Activated T-helper 1 cell treated with anti-CD3 and anti-CD28 coated beads, Interleukin-12 subunit alpha, Interleukin-12 subunit beta, Interleukin-2, Interleukin-4 antibody, amounts not matched to agents 30 ng/mL and 10 ng/mL and 1 ng/mL, durations not matched to agents 14 hours and 24 hours and 36 hours (primary cell): ENCODE measurements at places on chromosomes 3 and 15. TPM values are rescaled to one million over a fixed set of nuclear protein-coding genes. Genes with fewer than 3 reads are reported as not detected.

The GMPPB gene
- 49.1 and 49.2 TPM in 2 replicates for total RNA-seq

The SEMA3F gene
- total RNA-seq: 0.21 and 0.42 TPM in 2 replicates

The EIF1B gene
- total RNA-seq: 49.1 and 49.6 TPM in 2 replicates

The GP9 gene
- not detected in 2 replicates for total RNA-seq

The RHOV gene
- total RNA-seq: 1.3 and 1.6 TPM in 2 replicates

The FES gene
- total RNA-seq: 45.4 and 57.1 TPM in 2 replicates

The ALAS1 gene
- total RNA-seq: 105 and 110 TPM in 2 replicates

GRCh38 chr15:66503780-66504562 lies 684 bp downstream of the RPL4 start:
- DNase-seq: no peak

GRCh38 chr3:37906734-37907282 lies 45.1 kb downstream of the CTDSPL start:
- DNase-seq: no peak

GRCh38 chr15:84721371-84721770 lies 5.4 kb upstream of the SEC11A start:
- no peak for DNase-seq

DNA sequence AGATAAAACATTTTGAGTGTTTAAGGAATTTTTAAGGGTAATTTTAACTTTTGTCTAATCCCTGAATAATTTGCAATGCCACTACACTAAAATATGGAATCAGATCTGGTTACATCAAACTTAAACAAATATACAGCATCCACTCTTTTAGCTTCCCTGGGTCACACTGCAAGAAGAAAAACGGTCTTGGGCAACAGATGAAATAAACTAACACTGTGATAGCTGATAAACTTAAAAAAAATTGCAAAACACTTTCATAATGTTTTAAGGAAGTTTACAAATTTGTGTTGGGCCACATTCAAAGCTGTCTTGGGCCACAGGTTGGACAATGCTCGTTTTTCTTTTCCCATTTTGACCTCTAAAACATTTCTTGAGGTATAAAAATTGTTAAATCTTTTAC lies 34.3 kb downstream of the CCDC66 start:
- DNase-seq: no peak

- no peak for DNase-seq
These were observed 89.7 kb upstream of the GRM7 start for GRCh38 chr3:6771171-6771570.

- no peak for DNase-seq
These were observed 100.2 kb downstream of the C3orf70 start for GRCh38 chr3:185052631-185053030.

- no peak for DNase-seq
These were observed 214.3 kb downstream of the MCTP2 start for GRCh38 chr15:94445566-94446160.

DNA sequence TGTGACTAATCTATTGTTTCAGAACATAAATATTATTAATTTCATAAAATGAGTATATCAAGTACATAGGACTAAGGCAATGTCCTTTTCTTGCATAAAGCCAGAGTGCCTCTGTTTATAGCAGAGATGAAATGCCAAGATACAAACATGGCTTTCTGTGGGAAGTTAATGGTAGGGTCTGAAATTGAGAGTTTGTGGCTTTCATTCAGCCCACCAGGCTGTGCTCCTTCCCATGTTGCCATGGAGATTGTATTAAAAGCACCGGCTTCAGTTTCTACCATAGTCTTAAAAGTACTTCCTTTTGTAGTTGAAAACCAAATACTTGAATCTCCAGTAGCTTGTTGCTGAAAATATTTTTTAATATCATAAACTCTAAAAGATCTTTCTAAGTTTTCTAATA lies 114.0 kb downstream of the LRRC28 start:
- no peak for DNase-seq

DNA sequence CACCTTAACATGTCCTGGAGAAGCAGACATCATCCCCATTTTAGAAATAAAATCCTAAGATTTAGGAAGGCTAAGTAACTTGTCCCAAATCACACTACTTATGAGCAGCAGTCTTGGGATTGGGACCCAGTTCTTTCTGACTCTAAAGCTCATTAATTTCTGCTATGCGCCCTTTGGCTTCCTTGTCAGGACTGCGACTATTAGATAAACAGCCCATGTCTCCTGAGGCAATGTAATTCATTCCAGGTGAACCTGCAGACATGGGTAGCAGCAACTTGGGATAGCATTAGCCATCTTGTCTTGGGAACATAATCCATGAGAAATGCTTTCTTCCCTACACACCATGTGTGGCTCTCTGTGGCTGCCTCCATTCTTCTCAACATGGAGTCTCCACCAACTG lies 32.3 kb upstream of the FBN1 start:
- no peak for DNase-seq

- DNase-seq: no peak
These were observed 42.8 kb upstream of the SMAD3 start for GRCh38 chr15:67022587-67023105.

DNA sequence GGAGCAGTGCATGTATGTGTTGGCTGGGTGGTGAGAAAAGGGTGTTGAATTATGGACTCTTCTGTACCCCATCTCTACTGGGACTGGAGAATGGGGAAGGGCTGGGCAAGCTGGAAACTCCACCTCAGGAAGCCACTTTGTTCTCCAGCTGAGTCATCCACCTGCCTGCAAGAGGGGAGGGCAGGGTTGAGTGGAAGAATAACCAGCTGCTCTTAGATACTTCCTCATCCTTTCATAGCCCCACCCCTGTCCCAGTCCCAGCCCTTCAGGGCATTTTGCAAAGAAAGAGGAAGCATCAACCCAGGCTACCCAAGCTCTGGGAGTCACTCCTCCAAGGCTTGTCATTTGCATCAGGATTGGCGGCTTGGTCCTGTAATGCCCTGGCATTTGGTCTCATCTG lies 33.1 kb downstream of the RAB11A start:
- DNase-seq: no peak

GRCh38 chr3:101938262-101938847 lies 89.0 kb downstream of the NFKBIZ start:
- DNase-seq: no peak

DNA sequence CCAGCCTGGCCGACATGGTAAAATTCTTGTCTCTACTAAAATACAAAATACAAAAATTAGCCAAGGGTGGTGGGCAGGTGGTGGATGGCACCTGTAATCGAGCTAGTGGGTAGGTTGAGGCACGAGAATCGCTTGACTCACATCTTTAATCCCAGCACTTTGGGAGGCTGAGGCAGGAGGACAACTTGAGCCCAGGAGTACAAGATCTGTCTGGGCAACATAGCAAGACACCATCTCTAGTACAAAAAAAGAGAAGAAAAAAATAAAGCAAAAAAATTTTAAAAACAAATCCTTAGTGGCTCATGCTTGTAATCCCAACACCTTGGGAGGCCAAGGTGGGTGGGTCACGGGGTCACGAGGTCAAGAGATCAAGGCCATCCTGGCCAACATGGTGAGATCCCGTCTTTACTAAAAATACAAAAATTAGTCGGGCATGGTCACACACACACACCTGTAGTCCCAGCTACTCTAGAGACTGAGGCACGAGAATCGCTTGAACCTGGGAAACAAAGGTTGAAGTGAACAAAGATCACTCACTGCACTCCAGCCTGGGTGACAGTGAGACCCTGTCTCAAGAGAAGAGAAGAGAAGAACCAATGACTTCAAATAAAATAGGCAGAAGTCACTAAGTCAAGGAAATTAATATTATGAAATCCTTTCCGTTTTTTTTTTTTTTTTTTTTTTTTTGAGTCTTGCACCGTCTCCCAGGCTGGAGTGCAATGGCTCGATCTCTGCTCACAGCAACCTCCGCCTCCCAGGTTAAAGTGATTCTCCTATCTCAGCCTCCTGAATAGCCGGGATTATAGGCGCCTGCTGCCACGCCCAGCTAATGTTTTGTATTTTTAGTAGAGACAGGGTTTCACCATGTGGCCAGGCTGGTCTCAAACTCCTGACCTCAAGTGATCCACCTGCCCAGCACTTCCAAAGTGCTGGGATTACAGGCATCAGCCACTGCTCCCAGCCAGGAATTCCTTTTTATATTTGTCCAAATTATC lies 4.9 kb downstream of the RHOA start:
- no peak for DNase-seq

DNA sequence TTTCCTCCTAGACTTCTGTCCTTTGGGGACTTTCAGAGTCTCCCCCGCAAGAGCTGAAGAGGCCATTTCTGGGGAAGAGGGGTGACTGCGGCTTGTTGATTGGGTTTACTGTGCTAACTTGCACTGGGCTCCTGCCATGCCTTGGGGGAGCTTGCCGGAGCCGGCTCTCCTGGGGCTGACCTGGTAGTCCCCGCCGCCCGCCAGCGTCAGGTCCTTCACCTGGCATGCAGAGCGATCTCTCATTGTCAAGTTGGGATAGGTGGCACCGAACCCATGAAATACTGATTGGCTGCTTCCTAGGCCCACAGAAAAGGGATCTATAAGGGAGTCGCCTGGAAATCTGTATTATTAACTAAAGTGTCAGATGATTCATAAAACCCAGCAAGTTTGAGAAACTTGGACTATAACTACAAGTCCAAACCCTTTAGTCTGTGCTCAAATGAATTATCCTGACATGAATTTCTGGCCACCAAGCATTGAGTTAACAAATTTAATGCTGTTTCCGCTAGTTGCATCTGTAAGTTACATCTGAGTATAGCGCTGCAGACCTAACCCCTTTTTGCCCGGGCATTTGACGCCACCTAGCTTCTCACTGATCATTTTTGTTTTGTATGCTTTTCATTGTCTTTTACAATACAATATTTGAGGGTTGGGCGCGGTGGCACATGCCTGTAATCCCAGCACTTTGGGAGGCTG lies 607 bp upstream of the IMP3 start:
- DNase-seq: peak; percentile 51

GRCh38 chr15:36156879-36157427 lies 422.5 kb upstream of the CDIN1 start:
- no peak for DNase-seq

DNA sequence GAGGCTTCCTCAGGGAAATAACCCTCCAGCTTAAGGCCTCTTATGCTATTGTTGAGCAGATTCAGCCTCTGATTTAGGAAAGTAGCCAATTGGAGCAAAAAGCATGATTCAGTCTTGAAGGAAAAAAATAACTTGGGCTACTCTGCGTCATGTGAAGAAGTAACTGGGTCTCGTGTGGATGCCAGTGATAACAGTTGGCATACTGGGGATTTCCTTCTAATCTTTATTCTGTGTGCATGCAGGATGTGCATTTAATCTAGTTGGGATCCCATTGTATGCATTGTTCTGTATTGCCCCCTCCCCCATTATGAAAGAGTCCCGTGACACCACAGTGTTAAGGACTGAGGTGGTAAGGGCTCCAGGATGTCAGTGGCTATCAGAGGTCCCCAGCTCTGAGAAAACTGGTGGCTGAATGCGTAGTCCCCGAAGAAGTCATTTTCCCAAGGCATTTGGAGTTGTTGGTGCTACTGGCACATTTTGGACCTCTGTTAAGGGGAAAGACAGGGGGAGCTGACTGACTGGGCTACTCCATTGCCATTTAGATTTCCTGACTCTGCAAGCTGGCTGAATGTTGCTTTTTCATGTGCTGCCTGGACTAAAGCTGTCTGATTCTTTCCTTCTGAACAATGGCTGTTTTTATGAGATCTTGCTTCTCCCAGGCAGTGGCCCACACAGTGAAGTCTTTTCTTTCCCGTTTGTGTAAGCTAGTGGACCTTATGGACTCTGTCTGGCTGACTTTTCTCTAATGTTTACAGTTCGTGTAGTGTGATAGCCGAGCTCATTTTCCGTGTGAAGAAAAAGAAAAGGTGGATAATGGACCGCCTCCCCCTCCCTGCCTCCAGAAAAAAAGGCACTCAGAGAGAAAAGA lies 38.4 kb upstream of the TRAK1 start:
- no peak for DNase-seq

- no peak for DNase-seq
These were observed 51.0 kb downstream of the VGLL4 start for GRCh38 chr3:11592445-11593298.

GRCh38 chr3:73228437-73228836 lies 167.0 kb downstream of the EBLN2 start:
- no peak for DNase-seq

DNA sequence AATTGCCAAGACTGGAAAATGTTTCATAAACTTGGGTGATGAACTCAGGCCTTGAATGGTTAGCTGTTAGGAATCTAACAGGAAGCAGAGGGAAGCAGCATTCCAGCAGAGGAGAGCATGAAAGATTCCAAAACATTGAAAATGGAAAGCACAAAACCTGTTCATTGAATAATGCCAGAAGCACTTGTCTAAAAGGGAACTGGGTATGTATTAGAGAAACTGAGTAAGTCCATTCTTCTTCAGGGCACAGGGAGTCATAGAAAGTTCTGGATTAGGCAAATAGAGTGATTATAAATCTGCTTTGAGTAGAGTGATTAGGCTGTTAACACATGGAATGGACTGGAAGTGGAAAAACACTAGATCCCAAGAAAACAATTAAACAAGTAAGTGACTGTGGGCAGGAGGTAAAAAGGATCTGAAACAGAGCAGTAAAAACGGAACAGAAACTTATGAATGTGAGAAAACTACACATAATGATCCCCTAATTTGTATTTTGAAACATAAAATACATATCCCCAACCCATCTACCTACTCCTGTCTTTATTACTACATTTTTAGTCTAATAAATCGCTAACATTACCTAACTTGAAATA lies 343.4 kb downstream of the TBC1D5 start:
- DNase-seq: no peak

DNA sequence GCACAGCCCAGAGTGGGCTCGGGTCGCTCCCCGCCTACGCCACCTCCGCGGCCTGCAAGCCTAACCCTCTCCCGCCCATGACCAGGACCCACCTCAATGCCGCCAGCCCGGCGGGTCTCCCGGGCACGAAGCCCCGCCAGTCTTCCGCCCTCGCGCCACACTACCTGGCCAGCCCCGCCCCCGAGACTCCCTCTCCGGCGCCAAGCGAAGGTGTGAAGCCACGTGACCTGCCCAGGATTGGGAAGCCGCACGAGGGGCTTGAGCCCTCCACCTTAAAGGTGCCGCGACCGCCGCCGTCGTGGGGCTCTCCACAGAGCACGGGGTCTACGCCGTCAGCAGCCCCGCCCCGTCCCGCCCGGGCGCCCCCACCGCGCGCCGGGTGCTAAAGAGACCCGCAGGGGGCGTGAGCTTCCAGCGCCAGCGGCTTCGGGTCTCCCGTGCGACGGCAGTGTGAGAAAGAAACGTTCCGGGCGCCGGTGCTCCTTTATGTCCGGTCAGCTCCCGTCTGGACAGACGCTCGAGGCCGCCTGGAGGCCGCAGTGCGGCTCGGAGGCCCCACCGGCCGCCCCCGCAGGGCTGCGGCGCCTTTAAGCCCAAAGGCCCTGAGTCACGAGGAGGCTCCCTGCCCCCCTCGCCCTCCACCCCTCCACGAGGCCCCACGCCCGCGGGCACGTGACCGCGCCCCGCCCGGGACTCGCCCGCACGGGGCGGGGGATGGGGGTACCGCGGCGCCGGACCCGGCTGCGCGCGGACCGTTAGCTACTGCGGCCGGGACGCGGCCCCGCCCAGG lies at the start of gene CPEB1:
TSS of gene CPEB1 (minus strand) at position 319 of the 790 bp plus-strand sequence. CDS start 18,904 bp downstream, outside the sequence.
- no peak for DNase-seq

DNA sequence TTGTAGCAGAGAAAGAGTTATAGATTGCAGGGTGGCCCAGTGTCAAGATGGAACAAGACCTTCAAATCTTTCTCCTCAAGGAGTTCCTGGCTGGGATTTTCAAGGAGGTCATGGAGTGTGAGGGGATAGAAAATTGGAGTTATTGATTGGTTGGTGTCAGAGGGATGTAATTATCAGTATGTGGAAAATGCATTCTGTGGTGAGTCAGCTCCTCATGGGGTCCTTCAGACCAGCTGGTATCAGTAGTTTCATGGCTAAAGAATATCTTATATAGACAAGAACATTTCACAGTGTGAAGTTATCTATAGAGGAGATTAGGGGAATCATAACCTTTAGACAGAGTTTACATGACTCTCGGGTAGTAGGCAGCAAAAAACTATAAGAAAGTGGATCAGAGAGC lies 1114.0 kb upstream of the GBE1 start:
- no peak for DNase-seq
